Stimulated activated CD4-positive, alpha-beta T cell treated with anti-CD3 and anti-CD28 coated beads, Interleukin-15, amount 100 ng/mL, for 48 hours (primary cell): ENCODE measurements at places on chromosomes 16 and 17.

GRCh38 chr16:84948851-84949610, 62.3 kb downstream of the ZDHHC7 start:
- no peak for DNase-seq

DNA sequence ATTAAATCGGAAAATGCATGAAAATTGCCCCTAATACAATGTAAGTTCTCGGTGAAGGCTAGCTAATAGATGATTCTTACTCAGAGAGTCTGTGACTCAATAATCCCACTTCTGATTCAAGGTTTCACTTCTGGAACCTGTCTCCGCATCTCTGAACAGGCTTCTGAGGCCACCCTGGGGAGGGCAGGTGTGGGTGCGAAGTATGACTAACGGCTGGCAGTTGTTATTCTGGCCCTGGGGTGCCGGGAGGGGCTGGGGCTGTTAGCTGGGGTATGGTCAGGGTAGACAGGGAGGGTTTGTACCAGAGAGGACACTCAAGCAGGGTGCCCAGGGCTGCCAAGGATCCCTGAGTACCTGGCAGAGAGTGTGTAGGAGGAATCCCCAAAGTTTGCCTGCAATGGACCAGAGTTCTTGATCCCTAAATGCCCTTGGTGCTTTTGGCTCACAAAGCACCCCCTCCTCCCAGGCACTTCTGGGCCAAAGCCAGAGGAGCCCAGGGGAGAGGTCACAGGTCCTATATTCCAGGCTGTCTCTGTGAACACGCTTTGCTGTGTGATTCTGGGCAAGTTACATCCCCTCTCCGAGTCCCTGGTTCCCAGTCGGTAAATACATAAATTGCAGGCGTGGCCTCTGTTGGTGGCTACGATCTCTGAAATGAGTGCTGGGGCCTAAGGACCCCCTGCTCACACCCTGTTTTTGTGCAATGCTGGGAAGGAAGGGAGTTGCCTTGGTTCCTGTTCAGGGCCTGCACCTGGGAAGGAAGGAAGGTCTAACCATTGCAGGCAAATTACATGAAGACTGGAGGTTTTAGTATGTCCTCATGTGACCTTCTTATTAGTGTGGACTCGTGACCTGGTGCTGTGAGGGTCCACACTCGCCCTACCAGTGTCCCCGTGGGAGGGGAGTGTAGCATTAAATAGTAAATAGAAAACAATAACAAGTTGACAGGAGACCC, 49.9 kb upstream of the CPNE2 start:
- peak; percentile 81 for DNase-seq

GRCh38 chr17:63841350-63842172, 924 bp downstream of the SMARCD2 start:
- no peak for DNase-seq

DNA sequence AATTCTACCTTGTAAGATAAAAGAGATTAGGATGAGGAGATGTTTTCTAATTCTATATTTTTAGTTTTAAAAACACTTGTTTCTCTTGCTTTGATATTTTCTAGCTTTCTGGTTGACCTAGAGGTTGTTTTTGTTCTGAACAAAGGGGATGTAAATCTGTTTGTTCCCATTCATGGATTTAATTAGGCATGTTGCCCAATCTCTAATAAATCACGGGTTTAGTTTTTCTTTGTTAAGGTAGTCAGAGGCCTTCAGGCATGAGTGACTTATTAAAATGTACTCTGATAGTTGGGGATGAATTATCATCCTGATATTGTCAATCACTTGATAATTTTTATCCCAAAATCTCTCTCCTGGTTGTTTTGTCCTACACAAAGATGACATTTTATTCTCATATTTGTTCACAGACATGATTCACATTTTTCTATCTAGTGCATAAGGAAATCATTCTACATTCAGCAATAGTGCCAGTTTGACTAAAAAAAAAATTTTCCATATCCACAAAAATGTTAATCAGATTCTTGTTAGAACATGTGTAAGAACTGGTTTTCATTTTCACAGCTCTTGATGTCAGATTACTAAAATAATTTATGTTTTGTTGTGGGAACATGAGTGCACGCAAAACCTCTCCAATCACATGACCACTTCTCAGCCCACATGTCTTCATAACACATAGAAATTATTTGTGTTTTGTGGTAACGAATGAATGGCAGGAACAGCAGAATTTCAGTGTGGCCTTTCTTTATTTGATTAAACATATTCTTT, 95.7 kb upstream of the AKTIP start:
- no peak for DNase-seq

DNA sequence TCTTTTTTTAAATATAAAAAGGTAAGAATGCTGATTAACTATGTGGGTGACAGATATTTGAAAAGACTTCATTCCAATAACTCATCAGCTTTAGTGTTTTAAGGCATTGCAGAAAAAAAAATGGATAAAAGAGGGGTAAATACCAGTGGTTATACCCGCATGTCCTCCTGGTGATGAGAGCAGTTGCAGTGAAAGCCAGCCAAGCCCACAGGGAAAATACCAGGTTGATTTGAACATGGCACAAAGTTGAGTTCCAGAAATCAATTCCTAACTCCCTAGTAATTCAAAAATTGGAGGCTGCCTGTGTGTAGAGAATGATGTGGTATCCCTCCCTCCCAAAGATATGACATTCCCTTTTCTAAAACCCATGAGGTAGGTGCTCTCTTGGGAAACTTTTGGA, 453.2 kb upstream of the SOX9 start:
- DNase-seq = no peak

GRCh38 chr16:30882429-30883310, 11.2 kb downstream of the BCL7C start:
- DNase-seq = no peak

DNA sequence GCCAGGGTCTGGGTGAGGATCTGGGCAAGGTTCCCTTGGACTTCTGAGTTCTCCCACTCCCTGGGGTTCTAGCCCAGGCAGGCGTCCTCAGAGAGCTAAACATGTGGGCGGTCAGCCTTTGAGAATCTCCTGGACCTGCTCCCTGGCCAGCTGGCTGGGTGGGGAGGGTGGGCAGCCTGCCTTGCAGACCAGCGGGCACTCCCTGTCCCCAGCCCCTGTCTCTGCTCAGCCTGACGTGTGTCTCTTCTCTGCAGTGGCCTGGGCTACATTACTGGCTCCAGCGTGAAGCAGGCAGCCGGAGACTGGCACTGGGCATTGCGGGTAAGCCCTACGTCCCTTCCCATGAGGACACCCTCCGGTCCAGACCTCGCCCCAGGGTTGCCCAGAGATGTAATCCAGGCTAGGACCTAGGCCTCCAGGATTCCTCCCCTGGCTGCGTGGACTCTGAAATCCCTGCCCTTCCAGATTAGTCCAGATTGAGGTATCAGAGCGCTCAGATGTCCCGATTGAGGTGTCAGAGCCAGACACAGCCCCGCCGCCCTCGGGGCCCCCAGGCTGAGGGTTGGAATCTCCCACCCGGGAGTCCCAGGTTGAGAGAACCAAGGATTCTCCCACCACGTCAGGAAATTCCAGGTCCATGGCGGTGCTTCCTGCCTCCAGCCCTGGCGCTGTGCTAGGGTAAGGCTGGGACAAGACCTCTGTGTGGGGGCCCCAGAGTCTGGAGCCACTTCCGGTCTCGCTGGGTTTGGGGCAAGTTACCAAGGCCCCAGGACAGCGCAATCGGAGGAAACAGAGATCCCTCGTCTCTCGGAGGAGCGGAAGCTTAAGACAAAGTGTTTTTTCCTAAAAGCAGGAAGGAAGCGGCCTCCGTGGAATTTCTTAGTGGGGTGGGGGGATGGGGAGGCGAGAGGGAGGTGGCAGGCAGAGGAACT, 24.1 kb downstream of the MYBBP1A start:
- DNase-seq = no peak

- DNase-seq = no peak
These were observed 9.5 kb downstream of the BCAR1 start for GRCh38 chr16:75241955-75242354.

DNA sequence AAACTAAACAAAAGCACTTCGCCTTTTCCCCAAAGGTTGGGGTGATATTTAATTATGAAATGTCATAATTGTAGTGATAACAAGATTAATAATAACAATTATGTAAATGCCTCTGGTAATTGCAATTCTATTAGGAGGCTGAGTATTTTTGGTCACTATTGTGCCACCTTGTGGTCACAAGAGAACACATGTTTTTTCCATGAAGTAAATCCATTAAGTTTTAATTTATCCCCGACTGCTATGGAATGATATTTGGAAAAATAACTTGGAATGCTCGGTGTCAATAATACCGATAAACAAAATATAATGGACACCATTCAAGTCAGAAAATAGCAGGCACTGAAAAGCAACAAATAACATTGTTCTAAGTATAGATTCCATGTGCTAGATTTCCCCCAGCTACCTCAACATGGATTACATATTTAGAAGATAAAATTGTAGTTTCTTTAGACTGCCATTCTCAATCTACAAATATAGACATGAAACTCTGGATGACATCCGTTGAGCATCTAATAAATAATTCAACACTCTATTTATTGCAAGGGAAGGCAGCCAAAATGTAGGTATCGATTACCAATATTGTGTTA, 25.0 kb upstream of the KCNJ2 start:
- no peak for DNase-seq

DNA sequence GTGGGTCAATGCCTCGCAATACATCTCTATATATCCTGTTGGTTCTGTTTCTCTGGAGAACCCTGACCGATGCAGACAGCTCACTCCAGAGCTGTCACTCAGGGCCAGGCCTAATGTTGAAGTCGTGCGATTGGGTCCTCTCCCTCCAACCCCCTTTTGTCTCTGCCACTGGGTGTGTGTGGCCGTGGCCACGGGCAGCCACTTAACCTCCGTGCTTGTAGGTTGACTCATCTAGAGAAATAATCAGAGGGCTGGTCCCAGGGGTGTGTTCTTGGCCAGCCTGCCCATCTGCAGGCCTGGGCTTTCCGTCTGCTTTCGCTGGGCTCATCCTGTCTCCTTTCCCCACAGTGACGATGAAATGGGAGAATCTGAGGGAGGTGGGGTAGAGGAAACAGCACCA, 7.4 kb downstream of the ADAD2 start:
- no peak for DNase-seq

GRCh38 chr16:15961571-15962090, 12.2 kb downstream of the ABCC1 start:
- DNase-seq = no peak

DNA sequence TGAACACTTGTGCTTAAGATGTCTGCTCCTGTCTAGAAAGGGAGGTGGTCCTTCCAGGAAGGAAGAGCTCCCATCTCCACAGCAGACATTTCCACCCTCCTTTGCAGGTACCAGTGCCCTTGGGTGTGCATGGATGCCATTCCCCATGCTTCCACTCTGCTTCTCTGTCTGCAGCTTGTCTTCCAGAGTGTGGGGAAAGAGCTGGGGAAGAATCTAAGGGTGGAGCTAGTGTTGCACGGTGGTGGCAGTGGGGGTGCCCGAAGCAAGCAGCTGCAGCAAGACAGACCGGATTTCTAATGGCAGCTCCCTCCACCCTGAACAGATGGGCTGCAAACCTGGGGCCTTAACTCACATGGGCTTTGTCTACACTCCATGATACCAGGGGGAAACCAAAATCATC, 22.6 kb upstream of the HOXB13 start:
- no peak for DNase-seq

GRCh38 chr17:11610999-11611566, 12.8 kb downstream of the DNAH9 start:
- DNase-seq = no peak

- DNase-seq = no peak
These were observed 45.3 kb downstream of the MPRIP start for GRCh38 chr17:17087424-17088015.

DNA sequence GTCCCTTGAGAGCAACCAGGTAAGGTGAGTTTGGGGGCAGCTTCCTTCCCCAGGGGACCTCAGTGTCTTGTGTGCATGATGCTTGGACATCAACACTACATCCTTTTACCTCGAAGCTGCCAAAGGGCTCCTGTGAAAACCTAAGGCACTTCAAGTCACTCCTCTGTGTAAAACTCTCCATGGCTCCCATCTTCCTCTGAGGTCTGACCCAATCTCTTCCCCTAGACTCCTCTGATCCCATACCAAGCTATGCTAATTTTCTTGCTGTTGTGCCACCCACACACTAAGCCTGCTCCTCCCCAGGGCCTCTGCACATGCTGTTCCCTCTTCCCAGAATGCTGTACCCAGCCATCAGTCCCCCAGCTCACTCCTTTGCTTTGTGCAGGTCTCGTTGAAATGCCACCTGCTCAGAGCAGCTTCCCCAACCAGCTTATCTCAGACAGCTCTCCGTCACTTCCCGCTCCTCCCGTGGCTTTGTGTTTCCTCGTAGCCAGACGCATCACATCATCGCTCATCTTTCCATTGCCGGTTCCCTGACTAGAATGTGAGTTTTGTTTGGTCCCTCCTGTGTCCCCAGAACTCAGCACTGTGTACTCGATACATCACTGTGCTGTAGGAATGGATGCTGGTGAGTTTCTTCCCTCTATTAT, 78.4 kb downstream of the CNGB1 start:
- no peak for DNase-seq

DNA sequence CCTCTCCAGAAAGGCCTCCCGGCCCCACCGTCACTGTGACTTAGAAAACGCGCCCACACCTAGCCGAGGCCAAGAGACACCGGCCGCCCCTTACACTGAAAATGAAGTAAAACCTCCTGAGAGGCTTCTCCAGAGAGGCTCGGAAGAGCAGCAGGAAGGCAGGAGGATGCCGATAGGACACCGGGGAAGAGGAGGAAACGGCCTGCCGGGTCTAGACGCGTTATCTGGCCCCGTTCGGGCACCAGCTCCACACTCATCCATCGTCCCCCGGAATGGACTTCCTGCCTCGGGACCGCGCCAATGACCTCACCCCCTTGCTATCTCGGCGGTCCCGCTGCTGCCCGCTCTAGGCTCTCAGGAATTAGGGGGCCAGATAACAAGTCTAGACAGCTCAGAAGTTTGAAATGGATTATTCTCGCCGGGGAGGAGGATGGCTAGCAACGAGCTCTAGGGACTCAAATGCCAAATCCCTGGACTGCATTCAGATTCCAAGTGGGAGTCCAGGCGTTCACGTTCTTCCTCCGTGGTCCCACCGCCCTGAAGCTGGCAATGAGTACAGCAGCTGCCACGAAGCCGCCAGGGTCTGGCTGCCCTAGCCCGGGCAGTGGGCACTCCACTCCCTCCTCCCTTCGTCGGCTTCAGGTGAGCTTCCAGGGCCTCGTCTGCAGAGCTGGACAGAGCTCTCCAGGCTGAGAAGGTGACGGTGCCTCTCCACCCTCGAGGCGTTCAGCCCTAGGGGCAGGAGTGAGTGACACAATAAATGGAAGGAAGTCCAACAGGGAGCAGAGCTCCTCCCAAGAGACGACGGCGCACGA, 350.9 kb downstream of the FOXL1 start:
- DNase-seq = no peak

- no peak for DNase-seq
These were observed 86.8 kb downstream of the USP32 start for GRCh38 chr17:60305141-60305540.
